NCI-H1092 (cell line): ENCODE measurements at places on chromosomes 1 and 21.

DNA sequence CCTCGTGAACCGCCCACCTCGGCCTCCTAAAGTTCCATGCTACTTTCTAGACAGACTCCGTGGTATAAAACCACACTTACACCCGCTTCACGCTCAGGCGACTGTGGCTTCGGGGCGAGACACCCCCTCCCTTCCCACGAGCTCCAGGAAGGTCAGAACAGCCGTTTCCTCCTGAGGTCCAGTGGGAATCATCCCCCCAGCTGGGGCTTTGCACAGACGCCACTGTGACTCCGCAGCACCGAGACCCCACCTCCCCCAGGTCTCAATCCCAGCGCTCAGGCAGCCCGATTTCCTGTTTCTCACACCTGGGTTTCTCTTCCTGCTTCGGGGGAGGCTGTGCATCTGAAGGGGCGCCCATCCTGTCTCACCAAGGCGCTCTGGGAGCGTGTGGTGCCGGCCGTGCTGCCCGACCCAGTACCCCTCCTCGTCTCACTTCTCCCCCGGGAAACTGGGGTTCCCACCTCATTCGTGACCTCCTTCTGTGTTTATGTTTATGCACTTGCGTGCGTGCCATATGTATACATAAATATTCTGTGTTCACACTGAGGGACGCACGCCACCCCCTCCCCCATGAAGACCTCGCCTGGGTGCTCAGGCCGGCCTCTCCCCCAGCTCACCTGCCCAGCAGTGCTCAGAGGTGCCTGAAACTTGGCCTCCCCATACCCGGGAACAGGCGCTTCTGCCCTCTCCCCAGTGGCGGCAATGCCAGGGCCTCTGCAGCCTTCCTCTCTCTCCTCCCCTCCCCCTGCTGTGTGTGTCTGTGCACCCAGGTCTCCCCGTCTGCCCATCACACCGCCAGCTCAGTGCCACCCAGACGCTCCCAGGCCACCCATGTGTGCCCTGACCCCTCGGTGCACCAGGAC lies 14.6 kb downstream of the SLC35E2B start:
- DNase-seq: no peak

DNA sequence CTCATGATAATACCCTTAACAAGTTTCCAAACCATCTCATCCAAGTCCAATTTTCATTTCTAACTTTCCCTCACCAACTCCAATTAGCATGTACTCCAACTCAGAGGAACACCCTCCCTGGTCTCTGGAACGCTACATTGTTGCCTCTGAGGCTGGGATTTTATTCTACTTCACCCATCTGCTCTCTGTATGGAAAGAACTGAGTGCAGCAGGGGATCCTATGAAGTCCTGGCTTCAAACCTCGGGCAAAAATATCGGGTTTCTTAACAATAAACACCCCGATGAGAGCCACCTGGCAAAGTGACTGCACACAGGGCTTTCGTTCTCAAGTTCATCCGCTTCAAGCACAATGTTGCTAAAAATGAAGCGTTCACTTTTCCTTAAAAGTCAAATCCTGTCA lies 99.6 kb downstream of the CRB1 start:
- DNase-seq: no peak

- no peak for DNase-seq
Measured at GRCh38 chr1:231612393-231613089, 14.0 kb upstream of the DISC1 start.

DNA sequence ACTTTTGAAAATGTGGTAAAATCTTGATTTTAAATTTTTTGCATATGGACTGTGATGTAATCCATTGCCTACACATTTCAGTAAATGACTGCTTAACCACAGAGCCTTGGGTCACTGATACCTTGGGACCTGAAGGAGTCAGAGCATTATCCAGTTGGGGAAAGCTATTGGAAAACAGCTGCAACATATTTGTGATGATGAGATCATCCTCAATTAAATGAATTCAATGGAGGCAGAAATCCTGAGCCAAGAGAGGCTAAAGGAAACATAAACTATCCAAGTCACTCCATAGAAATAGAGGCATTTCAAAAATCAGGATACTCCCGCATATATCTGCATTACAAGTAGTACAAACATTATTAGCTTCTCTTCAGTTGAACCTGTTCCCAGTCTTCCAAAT lies 99.8 kb upstream of the PRMT6 start:
- DNase-seq: no peak

GRCh38 chr1:24343412-24344089 lies 24.4 kb downstream of the GRHL3 start:
- DNase-seq: no peak

DNA sequence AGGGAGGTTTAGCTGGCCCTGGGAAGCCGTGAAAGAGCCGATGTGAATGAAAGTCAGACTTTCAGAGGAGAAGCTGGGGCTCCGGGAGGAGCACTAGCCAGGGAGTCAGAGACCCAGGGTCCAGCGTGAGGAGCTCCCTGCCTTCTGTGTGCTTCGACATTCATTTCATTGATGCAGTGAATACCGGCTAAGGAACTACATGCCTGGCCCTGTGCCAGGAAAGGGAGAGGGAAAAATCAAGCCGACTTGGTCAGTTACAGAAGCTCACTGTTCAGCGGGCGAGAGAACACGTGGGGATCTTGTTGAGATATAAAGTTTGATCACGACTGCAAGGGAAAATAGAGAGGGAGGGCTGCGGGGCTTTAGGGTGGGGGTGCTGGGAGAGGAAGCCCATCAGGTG lies 76.7 kb upstream of the RUNX3 start:
- no peak for DNase-seq

- peak; percentile 94 for DNase-seq
Measured at GRCh38 chr1:205227584-205228013, at the start of gene TMCC2. Gene TMCC2, plus strand, starts transcription at chr1:205227946. Its CDS starts 619 bp downstream, at chr1:205228565.
